ENCODE measurements at places on chromosomes 6 and 20.

DNA sequence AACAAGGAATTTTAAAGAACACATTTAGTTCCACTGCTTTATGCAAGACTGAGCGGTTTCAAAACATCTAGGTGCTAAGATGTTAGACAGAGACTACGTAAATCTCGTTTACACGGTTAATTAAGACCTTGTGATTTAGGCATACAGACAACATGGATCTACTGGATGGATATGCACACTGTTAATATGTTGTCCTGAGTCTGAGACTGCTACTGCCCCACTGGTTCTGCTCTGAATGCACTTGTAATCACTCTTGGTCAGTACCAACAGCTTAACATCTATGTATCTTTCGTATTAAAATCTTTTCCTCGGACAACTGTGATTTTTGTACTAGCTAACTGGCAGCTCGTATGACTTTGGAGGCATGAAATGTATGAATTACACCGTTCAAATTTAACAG, 3.1 kb downstream of the MAN1A1 start:
- no peak for DNase-seq

DNA sequence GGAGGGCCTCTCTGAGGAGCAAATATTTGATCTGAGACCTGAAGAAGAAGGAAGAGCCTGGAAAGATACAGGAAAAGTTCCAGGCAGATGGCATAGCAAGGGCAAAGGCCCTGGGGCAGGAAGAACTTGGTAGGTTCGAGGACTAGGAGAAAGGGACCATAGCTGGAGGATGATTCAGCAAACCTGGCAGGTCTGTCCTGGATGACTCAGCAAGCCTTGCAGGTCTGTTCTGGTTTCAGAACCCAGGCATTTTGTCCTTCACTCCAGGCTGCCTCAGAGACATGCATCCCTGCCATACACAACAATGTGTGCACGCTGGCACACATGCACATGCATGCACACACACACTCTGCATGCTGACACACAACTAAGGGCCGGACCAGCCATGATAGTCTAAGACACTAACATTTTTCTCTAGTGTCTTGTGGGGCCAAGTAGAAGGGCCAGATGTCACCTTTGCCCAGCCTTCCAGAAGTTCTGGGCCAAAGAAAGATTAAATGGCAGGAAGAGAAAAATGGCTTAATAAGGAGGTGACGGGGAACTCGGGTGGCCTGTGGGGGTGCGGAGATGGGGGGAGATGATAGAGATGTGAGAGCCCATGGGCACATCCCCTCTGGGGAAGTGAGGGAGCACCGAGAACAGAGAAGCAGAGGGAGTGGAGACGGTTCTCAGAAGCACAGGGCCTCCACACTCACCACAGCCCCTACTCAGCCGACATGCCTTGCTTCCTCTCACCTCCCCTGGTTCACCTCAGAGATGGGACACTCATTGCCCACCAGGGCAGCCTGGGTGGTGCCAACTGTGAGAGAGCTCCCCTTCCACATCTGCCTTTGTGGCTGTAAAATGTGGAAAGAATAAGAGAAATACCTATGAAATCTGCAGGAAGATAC, 15.4 kb upstream of the TRIB3 start:
- DNase-seq: no peak

DNA sequence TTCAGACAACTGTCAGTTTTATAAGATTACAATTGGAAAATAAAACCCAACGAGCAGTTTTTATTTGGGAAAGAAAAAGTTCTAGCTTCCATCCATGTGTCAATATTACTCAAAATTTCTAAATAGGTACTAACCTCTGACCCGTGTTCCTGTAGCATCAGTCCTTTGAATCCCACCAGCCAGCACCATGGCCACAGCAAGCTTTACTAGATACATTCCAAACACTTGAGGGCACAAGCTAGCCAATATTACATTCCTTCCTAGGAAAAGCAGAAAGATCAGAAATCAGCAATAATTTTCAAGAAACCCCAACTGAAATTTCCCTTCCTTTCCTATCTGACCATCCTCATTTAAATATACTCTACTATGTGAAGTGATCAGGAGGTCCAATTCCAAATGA, 19.2 kb downstream of the ASF1A start:
- no peak for DNase-seq

- DNase-seq: no peak
These were observed 73.8 kb upstream of the GATA5 start for GRCh38 chr20:62549499-62550086.

GRCh38 chr6:23301556-23301955, 732.2 kb downstream of the HDGFL1 start:
- no peak for DNase-seq

DNA sequence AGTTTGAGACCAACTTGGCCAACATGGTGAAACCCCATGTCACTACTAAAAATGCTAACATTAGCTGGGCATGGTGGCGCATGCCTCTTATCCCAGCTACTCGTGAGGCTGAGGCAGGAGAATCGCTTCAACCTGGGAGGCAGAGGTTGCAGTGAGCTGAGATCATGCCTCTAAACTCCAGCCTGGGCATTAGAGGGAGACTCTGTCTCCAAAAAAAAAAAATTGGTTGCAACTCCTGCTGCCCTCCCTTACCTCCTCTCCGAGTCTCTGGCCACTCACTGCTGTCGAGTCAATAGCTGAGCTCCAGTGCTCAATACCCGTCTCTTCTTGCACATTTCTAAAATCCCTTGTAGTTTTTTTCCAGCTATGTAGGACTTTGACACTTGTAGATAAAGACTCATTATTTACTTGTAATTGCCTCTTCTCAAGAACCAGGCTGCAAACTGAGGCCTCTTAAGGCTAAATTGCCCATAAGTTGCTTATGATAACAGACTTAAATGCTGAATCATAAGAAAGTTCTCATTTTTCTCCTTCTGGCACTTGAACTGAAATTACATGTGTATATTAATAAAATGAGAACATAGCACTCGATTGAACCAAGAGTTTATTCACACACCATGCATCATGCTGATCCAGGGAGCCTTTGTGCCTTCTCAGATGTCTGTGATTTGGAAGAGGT, 13.8 kb downstream of the HECA start:
- DNase-seq: no peak

DNA sequence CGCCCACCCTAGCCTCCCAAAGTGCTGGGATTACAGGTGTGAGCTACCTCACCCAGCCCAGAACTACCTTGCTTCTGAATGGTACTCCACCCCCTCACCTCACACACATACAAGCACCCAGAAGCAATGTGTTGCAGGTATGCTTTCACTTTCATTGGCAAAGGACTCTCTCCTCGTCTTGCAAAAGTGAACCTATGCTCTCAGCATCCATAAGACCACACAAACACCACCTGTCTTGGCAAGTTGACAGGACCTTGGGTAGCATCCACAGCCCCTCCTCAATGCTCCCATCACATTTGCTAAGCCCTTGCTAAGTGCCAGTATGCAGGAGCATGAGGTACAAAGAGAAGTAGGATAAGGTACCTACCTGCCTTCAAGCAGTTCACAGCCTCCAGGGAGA, 3.7 kb downstream of the KIF13A start:
- DNase-seq: no peak

GRCh38 chr20:2507875-2508630, 662 bp downstream of the ZNF343 start:
- no peak for DNase-seq

GRCh38 chr6:79656134-79656533, 25.0 kb downstream of the SH3BGRL2 start:
- no peak for DNase-seq

- DNase-seq: no peak
These were observed 42.8 kb upstream of the LY86 start for GRCh38 chr6:6545616-6546317.

- DNase-seq: no peak
These were observed 585.6 kb downstream of the DHX35 start for GRCh38 chr20:39547546-39548408.

GRCh38 chr6:125747589-125748405, 1.6 kb upstream of the HEY2 start:
- peak; percentile 43 for DNase-seq

DNA sequence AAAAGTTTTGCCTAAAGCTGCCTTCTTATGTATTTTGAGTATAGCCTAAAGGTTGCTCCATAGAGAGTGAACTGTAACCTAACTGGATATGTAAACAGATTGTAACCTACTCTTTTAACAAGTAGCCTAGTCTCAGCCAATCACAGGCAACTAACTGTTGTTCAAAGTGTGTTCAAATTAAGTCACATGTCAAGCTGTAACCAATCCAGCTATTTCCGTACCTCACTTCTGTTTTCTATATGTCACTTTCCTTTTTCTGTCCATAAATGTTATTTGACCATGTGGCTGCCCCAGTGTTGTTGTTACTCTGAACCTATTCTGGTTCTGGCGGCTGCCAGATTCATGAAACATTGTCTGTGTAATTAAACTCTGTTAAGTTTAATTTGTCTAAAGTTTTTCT, 47.4 kb upstream of the RNGTT start:
- no peak for DNase-seq

GRCh38 chr6:105484238-105485161, 81.6 kb upstream of the PREP start:
- no peak for DNase-seq

GRCh38 chr6:56079751-56080540, 167.4 kb downstream of the COL21A1 start:
- DNase-seq: no peak

- DNase-seq: no peak
These were observed 110.3 kb downstream of the CARMIL1 start for GRCh38 chr6:25389471-25389870.

- peak; percentile 66 for DNase-seq
These were observed 2.0 kb downstream of the TBX18 start for GRCh38 chr6:84762220-84763002.

DNA sequence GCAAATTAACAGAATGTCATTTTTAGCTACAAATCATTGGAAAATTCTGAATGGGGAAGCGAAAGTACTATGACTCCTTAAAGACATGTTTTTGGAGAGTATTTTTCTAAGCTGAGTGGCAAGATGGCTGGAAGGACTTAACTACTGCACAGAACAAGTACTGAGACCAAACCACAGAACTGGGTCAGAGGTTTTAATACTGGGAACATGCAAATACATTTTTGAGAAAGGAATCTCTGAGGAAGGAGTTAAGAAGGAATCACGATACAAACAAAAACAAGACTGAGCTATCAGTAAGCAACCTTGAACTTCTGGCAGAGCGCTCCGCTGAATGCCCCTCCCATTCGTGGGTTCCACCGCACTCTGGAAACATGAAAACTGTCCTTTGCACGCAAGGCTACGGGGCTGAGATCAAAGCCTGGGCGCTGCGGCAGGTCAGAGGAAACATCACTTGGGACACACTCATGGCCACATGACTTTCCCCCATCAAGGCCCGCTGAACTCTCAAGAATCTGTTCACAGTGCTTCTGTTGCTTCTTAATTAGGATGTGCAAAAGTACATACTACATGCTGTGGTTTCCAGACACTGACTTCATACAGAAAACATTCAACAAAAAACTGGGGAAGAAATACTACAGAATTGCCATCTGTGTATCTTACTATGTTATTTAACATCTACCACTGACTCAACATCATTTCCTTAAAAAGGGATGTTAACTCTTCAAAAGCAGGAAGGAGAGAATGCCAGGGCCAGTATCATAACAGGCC, 27.8 kb downstream of the SLC23A2 start:
- DNase-seq: no peak

DNA sequence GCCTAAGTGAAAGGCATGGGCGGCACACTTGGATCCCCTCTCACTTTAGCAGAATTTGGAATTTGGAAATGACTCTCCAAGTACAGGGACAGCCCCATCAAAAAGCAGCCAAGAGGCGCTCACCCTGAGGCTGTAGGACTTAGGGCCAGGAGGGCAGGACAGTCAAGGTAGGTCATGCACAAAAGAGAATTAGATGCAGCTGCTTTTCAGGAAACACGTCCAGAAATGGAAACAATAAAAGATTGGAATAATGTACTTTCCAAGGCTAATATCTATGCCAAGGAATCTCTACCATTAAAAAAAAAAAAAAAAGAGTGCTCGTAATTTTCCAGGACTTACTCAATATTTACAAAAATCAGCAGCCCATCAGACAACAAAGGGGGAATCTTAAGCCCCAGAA, 19.9 kb downstream of the PREP start:
- DNase-seq: no peak

DNA sequence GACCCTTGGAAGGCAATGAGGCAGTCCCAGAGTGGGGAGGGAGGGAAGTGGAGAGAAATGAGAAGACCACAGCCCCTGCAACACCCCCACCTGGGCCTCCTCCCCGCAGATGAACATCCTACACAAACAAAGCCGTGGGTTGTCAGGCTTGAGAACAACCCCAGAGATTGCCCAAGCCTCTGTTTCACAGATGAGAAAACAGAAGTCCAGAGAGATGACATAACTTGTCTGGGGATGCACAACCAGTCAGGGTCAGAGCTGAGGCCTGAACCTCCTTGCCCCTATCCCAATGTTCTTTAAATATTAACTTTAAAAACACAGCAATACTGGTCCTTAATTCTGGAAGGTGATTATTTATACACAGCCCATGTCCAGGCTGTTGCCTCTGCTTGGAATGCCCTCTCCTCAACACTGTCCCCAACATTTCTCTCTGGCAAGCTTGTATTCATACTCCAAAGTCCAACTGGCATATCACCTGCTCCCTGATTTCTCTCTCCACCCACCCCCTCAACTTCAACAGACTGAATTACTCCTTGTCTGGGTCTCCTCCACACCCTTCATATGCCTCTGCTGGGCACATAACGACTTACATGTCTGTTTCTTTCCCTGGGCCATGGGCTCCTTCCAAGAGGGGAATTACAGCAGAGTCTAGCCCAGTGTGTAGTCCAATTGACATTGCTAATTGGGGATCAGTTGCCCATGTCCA, 135.5 kb upstream of the LRFN2 start:
- no peak for DNase-seq

- no peak for DNase-seq
These were observed 30.7 kb downstream of the ASIP start for GRCh38 chr20:34271956-34272355.

GRCh38 chr6:126662966-126663365, 323.1 kb downstream of the CENPW start:
- DNase-seq: no peak

- no peak for DNase-seq
These were observed 58.3 kb downstream of the THEMIS start for GRCh38 chr6:127842562-127842961.

DNA sequence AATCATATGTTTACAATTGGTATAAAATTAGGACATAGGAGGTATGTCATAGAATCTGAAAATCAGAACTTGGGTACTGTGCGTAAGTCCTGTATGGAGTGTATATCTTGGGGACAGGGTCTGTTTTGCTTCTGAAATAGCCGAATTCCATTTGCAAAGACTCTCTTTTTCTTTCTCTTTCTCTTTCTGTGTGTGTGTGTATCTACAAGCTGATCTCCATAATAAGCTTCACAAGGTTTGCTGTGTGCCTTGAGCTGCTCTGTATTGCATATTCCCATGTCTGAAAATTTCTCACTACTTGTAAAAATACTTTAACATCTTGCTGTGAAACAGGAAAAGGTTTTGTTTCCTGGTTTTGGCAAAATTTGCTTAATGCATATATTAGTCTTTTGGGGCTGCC, 29.5 kb downstream of the STX11 start:
- no peak for DNase-seq
